Astrocyte (in vitro differentiated cells and primary cell): ENCODE measurements at places on chromosomes 6 and 20. TPM values are rescaled to one million over a fixed set of nuclear protein-coding genes. Genes with fewer than 3 reads are reported as not detected.

PI16 gene
- total RNA-seq, result not detected in 2 replicates

PSORS1C1 gene
- total RNA-seq, result 8.8 and 9.2 TPM in 2 replicates

- no peak for DNase-seq
These were observed 77.6 kb upstream of the RGS17 start for GRCh38 chr6:153208706-153209105.

DNA sequence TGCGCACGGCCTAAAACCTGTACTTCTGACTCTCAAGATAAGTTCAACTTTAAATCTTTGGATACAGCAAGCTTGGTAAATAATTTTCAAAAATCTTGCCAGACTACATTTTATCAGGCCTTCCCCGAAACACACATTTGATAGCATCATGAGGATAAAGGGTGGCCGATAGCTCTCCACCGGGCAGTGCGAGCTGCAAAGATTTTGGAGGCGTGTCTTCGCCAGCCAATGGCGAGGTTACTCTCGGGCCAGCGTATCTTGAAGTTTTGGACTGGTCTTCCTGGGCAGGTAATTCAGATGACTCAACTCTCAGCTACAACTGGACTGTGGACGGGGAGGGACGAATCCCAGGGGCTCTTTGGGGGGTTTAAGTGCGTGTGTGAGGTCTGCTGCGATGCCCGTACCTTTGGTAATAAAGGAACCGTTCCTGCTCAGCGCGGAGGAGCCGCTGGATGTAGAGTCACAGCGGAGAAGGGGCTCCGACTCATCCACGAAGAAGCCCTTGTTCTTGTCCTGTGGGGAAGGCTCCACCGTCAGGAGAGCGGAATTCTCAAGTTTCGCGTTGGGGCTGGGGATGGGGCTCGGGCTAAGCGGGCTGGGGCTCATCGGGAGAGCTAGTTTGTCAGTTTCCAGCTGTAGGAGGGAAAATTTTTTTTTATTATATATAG, 75.3 kb downstream of the TNFRSF21 start:
- no peak for DNase-seq

DNA sequence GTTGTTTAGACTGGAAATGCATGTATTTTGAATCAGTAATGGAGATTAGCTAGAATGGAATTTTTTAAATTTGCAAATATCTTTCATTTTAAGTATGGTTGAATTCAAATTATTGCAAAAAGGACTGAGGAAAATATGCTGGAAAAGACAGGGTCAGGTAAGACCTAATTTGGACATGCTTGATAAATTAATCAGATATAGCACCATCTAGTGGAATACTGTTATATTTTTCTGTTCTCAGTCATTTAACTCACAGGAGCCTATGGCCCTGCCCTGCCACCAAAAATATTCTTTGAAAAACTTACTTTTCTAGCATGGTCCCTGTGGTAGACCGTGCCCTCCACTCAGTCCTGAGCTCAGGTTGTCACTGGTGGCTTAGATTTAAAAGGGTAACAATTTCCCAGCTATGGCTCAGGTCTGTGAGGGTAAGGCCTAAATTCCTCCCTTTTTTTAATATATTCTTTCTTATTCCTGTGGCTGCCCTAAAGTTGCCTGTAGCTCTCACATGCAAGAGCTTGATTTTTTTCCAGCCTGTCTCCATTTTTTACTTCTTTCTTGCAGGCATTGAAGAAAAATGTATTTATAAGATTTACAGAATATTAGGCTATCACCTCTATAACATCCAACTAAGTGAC, 25.3 kb upstream of the KIAA1586 start:
- DNase-seq, result peak; percentile 33

GRCh38 chr20:50169329-50169823, 15.9 kb upstream of the PEDS1 start:
- DNase-seq, result no peak

SLC52A3 gene
- total RNA-seq, result 0.09 TPM in 1 of 2 replicates, not detected in the other

ANKEF1 gene
- 2.6 and 3.4 TPM in 2 replicates for total RNA-seq

APOBEC2 gene
- total RNA-seq, result not detected in 2 replicates

- DNase-seq, result no peak
These were observed 18.3 kb downstream of the CHRNA4 start for GRCh38 chr20:63342561-63343459.

DNA sequence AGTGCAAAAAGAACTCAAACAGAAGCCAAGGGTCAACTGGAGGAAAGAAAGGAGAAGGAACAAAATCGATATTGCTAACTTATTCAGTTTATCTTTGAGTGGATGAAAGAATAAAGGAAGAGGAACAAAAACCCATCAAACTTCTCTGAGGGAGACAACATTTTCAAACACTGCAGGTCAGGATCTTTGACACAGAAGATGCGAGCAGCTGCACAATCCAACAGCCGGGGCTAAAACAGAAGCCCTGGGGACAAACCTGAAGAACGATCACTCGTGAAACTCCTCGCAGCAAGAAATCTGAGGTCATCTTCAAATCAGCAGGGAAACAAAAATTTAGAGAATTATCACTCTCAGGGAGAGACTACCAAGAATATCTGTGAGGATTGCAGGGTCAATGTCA, 14.2 kb downstream of the SLC23A2 start:
- no peak for DNase-seq

DNA sequence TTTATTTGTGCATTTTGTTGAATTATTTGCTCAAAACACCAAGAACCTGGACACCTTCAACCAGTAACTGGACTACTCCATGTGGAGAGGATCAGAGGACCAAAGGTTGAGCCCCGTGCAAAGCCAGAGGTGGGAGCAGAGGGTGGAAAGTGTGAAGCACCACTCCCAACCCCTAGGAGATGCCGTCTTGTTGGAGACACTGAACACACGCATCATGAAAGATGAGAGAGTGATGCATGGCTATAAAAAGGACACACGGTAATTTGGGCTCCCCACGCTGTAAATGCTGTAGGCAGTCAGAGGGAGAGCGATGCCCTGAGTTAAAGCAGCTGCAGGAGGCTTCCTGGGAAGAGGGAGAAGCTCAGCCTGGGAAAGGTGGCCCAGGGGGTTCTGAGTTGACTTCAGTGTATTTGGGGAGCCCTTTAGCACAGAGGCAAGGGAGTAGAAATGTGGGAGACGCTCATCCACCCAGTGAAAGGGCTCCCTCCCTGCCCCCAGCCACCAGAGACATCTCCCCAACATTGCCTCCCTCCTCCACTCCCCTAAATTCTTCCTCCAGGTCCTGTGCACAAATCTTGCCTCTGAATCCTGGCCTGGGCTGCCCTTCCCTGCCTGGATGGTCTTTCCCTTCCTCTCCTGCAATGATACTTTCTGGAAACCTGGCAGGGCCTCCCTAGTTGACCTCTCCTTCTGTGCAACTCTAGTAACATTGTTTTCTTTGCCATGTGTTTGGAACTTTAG, 55.8 kb upstream of the IYD start:
- DNase-seq, result no peak

- DNase-seq, result no peak
These were observed 11.9 kb downstream of the NQO2 start for GRCh38 chr6:3011592-3011991.

GRCh38 chr6:27503436-27504030, 30.6 kb upstream of the ZNF184 start:
- DNase-seq, result peak; percentile 52

DNA sequence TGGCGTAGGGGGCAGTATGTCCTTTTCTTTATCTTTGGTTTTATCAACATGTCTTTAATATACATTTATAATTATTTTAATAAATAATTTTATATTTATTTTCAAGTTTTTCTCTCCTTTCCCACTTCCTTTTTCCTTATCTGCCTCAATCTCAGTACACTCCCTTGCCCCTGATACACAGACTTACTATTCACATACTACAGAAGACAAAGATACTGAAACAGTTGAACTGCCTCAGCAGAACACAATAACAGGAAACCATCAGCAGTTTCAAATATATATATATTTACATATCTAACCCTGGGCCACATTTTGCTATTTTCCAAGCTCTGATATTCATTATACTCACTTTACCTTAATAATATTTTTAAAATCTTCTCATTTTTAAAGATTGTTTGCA, 19.8 kb downstream of the IBTK start:
- no peak for DNase-seq

DNA sequence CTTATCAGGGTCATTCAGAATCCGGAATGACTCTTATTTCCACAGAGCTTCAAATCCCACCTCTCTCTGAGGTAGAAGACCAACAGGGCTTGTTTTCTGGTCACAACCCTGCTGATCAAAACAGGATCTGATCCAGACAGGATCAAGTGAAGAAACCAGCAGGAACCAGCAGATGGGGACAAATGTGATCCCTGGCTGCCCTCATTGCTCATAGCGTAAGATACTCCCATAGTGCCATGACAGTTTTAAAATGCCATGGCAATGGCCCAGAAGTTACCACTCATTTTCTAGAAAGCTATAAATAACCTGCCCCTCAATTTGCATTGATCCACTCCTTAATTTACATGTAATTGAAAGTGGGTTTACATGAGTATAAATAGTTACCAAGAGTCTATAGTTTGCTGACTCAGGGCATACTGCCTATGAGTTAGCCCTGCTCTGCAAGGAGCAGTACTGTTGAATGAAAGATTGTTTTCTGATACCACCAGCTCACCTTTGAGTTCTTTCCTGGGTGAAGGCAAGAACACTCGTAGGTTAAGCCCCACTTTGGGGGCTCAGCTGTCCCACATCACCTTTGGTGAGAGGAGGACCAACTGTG, 6.2 kb upstream of the ZNF334 start:
- no peak for DNase-seq

- DNase-seq, result peak; percentile 64
These were observed 14.7 kb upstream of the TNFAIP3 start for GRCh38 chr6:137852346-137852745.

- no peak for DNase-seq
These were observed 47.6 kb downstream of the HTR1B start for GRCh38 chr6:77415706-77416105.

MOG gene
- not detected in 2 replicates for total RNA-seq

TRIM10 gene
- not detected in 2 replicates for total RNA-seq

DNA sequence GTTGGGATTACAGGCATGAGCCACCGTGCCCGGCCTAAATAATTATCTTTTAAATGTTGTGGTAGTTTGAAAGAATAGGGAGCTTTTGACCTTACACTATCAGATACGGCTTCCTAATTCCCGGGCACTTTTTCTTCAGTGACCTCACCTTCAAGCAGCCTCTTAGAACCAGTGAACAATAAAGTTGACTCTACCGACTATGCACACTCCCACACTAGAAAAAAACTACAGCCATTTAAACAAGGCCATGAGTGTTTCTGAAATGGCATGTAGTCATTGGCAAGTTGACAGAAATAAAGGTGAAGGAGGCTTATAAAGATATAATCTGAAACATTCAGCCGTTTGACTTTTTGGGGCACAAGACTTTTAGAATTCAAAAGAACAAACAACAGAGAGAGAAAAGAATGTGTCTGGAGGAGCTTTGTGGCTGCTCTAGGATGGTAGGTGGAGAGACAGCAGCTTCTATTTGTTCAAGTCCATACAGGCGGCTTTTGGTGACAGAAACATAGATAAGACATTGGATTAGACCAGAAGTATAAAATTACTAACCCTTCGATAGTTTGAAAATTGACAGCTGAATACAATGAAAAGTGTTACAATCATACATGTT, 75.2 kb downstream of the GJA1 start:
- DNase-seq, result peak; percentile 66

SIM1 gene
- not detected in 2 replicates for total RNA-seq

EBF4 gene
- 2.3 and 4.1 TPM in 2 replicates for total RNA-seq

TMEM14B gene
- total RNA-seq, result 52.2 and 52.8 TPM in 2 replicates

OOEP gene
- not detected in 2 replicates for total RNA-seq

ADGRF4 gene
- 1.2 and 1.4 TPM in 2 replicates for total RNA-seq

- no peak for DNase-seq
These were observed 16.1 kb upstream of the PPP1R14C start for GRCh38 chr6:150126641-150127291.

DNA sequence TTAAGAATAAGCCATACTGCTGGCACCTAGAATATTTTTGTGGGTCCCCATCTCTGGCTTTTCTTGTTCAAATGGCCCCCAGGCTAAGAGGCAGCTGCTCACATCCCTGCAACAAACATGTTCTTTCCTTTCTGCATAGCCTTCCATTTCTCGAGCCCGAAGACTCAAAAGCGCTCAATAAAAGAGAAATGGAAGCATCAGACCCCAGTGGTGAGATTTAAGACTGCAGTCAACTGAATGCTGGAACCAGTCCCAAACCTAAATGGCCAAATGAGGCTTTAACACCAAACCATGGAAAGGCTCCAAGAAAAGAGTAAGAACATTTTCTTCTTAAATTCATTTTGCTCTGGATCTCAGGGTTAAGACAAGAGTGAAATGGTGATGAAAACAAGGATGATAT, 122.1 kb upstream of the TRAF3IP2 start:
- peak; percentile 74 for DNase-seq

DNA sequence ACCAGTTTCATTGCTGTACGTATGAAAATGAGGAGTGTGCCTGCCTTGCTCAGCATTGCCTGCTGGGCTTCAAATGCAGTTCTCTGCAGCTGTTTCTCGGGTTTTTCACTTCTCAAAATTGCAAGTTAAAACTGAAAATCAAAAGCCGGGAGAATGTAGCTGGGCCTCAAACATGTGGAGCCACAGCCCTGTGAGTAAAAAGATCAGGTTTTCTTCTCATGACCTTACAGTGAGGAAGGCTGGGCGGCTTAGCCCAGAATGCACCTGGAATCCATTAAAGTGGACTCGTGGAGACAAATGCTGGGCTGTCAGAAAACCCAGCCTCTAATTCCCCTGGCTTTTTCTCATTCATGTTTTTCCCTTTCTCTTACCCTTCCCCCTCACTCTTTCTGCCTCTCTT, 34.4 kb downstream of the DSE start:
- DNase-seq, result peak; percentile 53

- DNase-seq, result no peak
These were observed 122.0 kb upstream of the ARID1B start for GRCh38 chr6:156654919-156655918.

DNA sequence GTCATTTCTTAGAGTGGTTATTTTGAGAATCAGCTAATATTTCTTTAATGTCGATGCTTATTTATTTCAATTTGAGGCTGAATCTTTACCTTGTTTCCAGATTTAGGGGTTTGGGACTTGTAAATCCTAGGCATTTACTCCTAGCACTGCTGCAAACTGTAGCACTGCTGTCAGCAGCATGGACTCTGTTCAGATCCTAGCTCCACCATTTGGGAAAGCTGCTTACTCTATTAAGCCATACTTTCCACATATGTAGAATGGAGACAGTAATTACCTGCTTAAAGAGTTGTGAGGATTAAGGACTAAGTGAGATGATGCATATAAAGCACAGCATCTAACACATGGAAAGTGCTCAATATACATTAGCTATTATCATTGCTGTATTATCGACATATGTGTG, 28.7 kb downstream of the TMEM242 start:
- DNase-seq, result no peak

DNA sequence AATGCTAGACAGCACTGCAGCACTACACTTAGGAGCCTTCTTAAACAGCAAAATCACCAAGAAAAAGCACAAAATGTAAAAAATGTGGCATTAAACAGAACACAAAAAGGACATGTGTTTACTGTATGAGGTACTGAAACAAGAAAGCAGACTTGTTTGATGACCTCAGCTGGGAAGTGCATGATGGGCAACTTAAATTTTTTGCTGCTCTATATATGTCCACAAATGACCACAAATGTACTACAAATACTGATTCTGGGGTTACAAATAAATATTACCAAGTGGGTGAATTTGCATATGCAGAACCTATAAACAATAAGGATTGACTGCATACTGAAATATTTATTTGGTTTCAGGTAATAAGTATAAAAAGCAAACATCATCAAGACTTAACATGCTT, 13.1 kb downstream of the RAB23 start:
- DNase-seq, result no peak

PTGIS gene
- 1.9 and 3.1 TPM in 2 replicates for total RNA-seq

- no peak for DNase-seq
These were observed 62.3 kb upstream of the SHLD1 start for GRCh38 chr20:5687884-5688283.

- DNase-seq, result no peak
These were observed 71.1 kb downstream of the CDH22 start for GRCh38 chr20:46237227-46237626.

KCNB1 gene
- total RNA-seq, result 0.38 and 0.48 TPM in 2 replicates

TREML1 gene
- total RNA-seq, result not detected in 2 replicates
